Activated T-helper 1 cell treated with Interleukin-2 at 50 U/mL for 16 hours (primary cell): ENCODE measurements at places on chromosomes 13 and 19.

GRCh38 chr13:31982124-31982523 lies 49.5 kb upstream of the FRY start:
- no peak for DNase-seq

GRCh38 chr19:10085641-10086590 lies at the start of gene SHFL:
TSS of gene SHFL (plus strand) at chr19:10086317. CDS start at chr19:10086428, 111 bp downstream.
- peak; percentile 74 for DNase-seq

- peak; percentile 6 for DNase-seq
Measured at GRCh38 chr13:38350114-38350617, 515 bp downstream of the UFM1 start.

DNA sequence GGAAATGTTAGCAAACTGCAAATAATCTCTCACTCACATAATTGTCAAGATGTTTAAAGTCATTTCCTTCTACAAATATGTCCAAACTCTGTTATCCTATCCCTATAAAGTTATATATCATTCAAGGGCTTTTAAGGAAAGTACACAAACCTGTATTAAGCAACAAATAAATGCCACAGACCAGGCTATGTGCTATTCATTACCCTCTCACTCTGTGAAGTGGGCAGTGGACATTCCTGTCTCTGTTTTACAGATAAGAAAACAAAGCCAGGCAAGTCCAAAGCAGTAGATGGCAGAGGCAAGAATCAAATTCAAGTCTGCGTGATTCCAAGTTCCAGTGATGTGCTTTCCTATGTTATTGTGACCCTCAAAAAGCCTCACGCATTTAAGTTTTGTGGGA lies 140.6 kb downstream of the LHFPL6 start:
- DNase-seq, result no peak

- DNase-seq, result no peak
Measured at GRCh38 chr13:110448230-110448629, 113.3 kb downstream of the RAB20 start.
